ENCODE measurements at places on chromosomes 12 and 14. TPM values are rescaled to one million over a fixed set of nuclear protein-coding genes. Genes with fewer than 3 reads are reported as not detected.
A peak's percentile ranks its signal among the peaks of the same experiment; 100 is the strongest.

- no peak for DNase-seq
Observed at GRCh38 chr14:22838631-22839041, 2.3 kb downstream of the MMP14 start.

GRCh38 chr12:4960547-4960946, 50.8 kb downstream of the KCNA1 start:
- no peak for DNase-seq

GRCh38 chr12:33253178-33253577, 186.4 kb downstream of the SYT10 start:
- no peak for DNase-seq

DNA sequence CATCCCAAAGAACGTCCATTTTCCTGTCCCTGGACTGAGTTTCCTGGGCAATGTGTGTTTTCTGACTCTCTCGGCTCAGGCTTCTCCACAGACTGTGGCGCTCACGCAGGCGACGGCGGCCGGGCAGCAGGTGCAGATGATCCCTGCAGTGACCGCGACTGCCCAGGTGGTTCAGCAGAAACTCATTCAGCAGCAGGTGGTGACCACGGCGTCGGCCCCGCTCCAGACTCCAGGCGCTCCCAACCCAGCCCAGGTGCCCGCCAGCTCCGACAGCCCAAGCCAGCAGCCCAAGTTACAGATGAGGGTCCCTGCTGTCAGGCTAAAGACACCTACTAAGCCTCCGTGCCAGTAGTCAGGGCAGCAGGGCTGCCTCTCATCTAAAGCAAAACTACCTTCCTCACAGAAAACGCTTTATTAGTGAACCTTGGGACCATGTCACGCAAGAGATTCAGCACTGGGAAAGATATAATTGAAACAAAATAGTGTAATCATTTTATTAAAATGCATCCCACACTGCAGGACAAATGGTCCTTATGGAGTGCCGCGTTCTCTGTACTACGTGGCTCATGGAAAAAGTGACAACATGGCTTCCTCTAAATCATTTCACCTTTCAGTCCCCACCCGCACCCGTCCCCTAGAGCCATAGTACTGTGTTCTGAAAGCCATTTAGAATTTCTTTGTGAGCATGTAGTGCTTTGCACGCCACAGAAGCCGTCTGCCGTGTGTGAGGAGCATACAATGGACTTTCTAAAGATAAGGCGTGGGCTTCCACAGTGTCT, 66.6 kb downstream of the DDX51 start:
- no peak for DNase-seq

DNA sequence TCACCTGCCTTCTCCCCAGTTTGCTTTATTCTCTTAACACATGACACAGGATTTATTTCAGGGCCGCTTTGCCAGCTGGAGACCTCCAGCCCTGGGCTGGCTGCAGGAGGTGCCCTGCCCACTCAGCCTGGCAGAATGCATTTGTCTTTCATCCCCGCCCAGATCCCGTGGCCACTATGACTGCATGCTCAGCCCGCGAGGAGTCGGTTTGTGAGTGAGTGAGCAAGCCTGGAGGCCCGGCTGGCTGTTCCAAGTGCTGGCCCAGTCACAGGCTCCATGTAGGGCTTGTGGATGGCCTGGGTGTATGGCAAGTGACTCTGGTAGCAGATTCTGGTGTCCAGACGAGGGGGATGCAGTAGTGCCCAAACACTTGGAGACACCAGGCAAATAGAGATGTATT, 2.1 kb downstream of the TDP1 start:
- no peak for DNase-seq

DNA sequence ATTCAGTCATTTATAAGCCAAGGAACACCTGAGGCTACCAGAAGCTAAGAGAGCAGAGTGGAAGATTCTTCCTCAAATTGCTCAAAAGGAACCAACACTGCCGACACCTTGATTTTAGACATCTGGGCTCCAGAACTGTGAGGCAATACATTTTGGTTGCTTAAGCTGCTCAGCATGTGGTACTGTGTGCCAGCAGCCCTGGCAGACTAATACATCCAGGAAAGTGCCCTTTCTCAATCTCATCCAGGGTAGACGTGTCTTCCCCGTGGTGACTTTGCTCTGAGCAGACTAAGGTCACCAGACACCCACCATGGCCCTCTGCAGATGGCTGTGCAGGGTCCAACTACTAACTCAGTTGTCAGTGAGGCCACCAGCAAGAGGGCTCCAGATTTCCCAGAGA, 122.8 kb downstream of the VRK1 start:
- no peak for DNase-seq

DNA sequence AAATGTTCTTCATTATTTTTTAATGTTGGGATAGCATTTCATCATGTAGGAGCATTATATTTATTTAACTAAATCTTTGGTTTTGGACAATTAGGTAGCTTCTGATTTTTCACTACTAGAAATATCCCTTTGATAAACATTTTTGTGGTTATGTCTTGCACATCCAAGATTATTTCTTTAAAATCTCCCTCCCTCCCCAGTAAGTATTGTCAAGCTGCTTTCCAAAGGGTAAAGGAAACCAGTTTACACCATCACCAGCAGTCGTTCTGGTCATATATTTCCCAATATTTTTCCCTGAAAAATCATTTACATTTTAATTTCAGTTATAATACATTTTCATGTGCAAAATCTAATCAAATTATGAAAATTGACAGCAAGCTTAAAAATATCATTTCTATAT, 11.1 kb downstream of the CD69 start:
- no peak for DNase-seq

DNA sequence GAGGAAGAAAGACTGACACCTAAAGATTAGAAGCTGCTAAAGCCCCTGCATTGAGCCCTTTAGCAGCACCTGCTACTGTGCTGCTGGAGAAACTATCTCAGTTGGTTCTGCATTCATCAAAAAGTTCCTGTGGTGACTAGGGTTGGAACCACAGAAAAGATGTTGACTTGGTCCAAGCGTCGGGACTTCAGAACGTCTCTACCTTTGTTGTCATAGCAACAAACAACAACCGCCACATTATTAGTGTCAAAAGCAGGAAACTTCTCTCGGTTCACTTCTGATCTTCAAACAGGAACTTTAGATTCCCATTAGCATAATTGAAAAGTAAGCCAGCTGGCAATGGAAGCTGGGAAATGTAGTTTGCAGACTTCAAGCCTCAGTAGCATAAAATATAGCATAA, 368.0 kb downstream of the SEC23A start:
- no peak for DNase-seq

GRCh38 chr14:75143761-75144527, 17.1 kb upstream of the NEK9 start:
- no peak for DNase-seq

DNA sequence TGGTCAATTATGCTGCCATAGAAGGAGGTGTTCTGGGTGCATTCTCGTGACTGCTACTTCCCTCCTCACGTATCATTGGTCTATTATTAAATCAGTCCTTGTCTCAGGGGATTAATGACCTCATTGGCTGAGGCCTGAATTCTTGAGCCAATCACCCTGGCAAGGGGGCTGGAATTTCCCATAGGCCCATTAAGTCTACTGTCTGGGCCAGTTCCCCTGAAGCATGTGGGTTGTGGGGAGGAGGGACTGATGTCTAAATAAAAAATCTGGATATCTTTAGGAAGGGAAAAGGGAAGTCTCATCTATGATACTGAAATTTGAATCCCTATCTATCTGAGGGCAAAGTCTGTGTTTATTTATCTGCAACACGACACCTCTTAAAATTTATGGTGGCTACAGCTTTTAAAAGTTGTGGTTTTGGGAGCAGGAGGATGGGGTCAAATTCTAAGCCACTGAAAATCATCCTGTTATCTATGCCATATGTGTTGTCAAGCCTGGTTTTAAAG, 71.9 kb downstream of the DYRK2 start:
- no peak for DNase-seq

GRCh38 chr12:122160761-122161160, 13.3 kb downstream of the IL31 start:
- DNase-seq, result no peak

GRCh38 chr12:129776977-129777667, 126.7 kb downstream of the TMEM132D start:
- no peak for DNase-seq

- DNase-seq, result no peak
Observed at GRCh38 chr12:64634508-64635092, 24.3 kb downstream of the RASSF3 start.

- DNase-seq, result no peak
Observed at GRCh38 chr12:121801595-121802484, 2.0 kb upstream of the SETD1B start.

DNA sequence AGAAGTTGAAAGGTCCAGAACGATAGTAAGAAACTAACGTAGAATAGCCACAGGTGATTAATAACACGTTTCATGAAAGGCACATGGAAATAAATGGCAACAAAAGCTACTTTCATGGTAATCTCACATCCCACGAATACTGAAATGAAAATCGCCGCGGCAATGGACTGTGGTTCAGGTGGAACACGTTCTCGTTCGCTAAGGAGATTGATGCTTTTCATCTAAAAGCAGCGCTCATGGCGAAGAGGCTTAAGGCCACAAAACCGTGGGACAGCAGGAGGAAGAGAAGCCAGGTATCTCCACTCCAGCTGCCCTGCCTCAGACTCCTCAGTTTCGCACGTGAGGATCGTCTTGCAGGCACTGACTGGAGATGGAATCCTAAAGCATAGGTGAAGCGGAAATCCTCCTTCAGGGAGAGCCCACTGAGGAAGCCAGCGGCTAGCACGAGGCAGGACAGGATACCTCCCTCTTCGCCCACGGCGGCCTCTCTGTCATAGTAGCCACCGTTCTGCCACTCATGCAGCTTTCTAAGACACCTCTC, 696 bp upstream of the GPHN start:
- no peak for DNase-seq

- no peak for DNase-seq
Observed at GRCh38 chr12:15276088-15276698, 46.1 kb upstream of the PTPRO start.

DNA sequence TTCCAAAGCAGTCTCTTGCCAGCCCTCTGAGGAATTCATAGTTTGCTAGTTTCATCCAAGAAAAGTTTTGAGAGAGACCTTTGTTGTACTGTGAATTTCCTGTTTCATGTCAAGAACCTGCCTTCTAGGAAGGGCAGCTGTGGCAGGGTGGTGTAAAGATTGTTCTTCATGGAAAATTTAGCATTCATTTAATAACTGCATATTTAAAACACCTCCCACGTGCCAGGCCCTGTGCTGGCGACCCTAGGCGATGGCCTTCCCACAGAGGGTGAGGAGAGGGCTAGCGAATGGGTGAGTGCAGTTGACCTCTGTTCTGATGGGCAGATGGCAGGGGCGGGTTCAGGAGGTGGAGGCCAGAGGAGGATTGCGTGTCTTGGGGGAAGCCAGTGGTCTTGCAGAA, 43.2 kb downstream of the MLXIP start:
- DNase-seq, result peak; percentile 4

DNA sequence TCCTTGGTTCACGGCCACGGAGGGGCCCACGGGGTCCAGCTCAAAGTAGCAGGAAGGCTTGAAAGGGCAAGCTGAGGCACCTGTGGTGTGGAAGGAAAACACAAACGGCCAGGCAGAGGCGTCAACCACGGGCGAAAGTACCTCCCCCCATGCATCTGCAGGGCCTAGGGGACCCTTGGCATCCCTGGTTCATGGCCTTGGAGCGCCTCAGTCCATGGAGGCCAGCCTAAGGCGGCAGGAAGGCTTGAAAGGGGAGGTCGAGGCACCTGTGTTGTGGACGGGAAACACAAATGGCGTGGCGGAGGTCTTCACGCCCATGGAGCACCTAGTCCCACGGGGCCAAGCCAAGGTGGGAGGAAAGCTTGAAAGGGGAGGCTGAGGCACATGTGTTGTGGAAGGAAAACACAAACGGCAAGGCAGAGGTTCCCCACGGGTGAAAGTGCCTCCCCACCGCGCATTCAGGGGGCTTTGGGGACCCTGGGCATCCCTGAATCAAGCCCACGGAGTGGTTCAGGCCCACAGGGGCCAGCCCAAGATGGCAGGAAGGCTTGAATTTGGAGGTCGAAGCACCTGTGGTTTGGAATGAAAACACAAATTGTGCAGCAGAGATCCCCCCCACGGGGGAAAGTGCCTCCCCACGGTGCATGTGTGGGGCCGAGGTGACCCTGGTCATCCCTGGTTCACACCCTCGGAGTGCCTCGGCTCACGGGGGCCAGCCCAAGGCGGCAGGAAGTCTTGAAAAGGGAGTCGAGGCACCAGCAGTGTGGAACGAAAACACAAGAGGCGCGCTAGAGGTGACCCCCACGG, 380.8 kb downstream of the ALG10 start:
- peak; percentile 5 for DNase-seq

DNA sequence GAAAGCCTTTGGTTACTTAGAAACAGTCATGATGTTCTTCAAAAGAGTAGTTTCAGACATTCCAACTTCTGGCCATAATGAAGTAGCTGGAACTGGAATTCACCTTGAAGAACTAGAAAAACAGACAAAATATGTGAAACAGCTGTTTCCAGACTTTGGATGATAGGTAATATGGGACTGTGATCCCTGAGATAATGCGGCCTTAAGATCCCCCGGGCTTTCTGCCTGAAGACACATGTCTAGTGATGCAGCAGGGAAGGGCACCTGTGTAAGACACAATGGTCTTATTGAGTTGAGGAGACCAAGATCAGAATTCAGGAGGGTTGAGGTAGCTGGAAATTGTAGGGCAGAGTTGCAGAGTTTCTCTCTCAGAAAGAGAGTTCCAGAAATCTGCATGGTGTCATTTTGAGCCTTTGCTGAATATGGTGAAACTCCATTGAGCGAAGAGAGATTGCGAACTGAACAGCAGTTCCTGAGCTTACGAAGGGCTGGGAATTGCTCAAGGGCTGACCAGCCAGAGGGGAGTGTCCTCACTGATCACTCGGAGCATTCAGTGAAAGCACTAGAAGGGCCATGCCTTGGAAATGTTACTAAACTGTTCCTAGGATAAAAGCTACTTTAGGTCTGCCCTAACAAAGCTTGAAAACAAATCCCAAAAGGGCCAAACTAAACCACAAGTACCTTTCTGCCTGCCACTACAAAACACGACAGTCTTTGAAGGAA, 41.7 kb upstream of the FRS2 start:
- no peak for DNase-seq

GRCh38 chr12:129561304-129561703, 342.5 kb downstream of the TMEM132D start:
- DNase-seq, result no peak

- DNase-seq, result no peak
Observed at GRCh38 chr12:74957231-74957630, 252.4 kb downstream of the KCNC2 start.

Gene LRFN5
- total RNA-seq, result 0.30 TPM

Gene MDP1
- total RNA-seq, result 16.6 TPM

Gene SOX5
- 2.9 TPM for total RNA-seq

Gene NTF3
- 0.99 TPM for total RNA-seq

Gene TMEM179
- 0.49 TPM for total RNA-seq

Gene LRTM2
- not detected for total RNA-seq

Gene RAB2B
- 15.5 TPM for total RNA-seq

Gene ACOT6
- total RNA-seq, result not detected

Gene WDHD1
- total RNA-seq, result 1.3 TPM

Gene NT5DC3
- total RNA-seq, result 3.1 TPM

Gene CCDC175
- total RNA-seq, result not detected

Gene RFLNA
- 0.27 TPM for total RNA-seq

Gene SOAT2
- total RNA-seq, result not detected

Gene RERG
- 4.5 TPM for total RNA-seq

Data from left ventricle myocardium inferior (tissue), 1 donor.